ENCODE measurements at places on chromosomes 1 and 21.

GRCh38 chr1:214694769-214695168, 91.8 kb downstream of the CENPF start:
- DNase-seq: no peak

- DNase-seq: no peak
Observed at GRCh38 chr21:38420140-38420539, 78.1 kb downstream of the ERG start.

DNA sequence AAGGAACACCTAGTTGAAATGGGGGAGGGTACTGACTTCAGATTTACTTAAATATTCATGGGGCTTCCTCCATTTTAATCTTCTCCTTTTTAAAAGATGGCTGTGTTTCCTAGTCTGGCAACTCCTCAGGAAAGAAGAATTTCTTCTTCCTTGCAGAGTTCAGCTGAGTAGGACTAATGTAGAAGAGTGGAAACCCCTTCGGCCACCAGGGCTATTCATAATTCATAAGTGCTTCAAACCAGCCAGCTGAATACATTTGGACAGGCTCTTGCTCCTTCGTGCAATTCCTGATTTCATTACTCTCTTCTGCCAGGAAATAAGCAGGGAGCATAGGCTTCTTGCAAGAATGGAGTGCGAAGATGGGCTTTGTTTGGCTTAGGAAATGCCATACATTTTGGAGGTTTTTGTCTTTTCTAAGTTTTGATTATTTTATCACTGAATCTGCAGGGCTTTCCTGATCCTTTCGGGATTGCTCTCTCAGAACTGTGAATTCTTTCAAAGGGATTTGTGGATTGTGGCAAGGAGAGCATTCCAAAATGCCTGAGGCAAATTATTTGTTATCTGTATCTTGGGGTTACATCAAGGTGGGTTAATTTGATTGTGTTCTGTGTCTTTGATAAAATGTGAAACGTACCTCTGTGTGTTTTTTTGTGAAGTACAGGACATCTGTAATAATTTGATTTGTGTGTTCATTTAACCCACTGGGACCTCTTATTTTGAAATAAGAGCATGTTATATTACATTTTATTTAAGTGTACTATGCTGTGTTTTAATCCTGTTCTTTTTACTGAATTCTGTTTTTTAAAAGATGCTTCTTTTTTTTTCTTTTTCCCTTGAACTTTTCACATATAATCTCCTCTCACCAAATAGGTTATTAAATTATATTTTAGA, 179.4 kb upstream of the SGIP1 start:
- no peak for DNase-seq

DNA sequence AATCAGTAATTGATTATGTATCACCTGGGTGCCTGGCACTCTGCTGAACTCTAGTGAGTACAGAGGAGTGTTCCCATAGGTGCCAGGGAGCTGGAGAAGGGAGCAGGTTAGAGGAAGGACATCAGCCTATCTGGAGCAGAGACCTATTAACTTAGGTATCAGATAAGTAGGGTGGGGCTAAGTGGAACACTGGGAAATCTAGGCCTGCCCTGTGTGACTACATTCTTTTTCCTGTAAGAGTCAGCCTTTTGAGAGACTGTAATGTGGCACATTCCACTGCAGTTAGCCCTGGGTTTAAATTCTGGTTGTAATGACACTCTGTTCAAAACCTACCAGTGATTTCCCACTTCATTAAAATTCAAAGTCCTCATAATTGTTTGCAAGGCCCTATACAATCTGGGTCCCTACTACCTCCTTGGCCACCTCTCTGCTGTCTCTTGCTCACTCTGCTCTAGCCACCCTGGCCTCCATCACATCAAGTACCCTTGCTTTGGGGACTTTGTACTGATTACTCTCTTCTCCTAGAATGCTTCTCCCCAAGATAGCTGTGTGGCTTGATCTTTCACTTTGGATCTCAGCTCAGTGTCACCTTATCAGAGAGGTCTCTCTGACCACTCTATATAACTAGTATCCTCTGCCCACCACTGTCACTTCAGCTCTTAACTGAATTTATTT, 12.9 kb downstream of the STX12 start:
- DNase-seq: no peak

- DNase-seq: no peak
Observed at GRCh38 chr1:214337511-214337910, 56.6 kb downstream of the SMYD2 start.

- no peak for DNase-seq
Observed at GRCh38 chr1:227942021-227942715, 5.6 kb downstream of the WNT9A start.

- DNase-seq: no peak
Observed at GRCh38 chr1:14940285-14940870, 213.2 kb upstream of the TMEM51 start.

GRCh38 chr1:201455098-201455497, 13.9 kb downstream of the PHLDA3 start:
- DNase-seq: no peak

GRCh38 chr21:35529171-35529863, 480.2 kb upstream of the RUNX1 start:
- no peak for DNase-seq

GRCh38 chr1:47523835-47524215, 86.0 kb downstream of the FOXD2 start:
- no peak for DNase-seq

DNA sequence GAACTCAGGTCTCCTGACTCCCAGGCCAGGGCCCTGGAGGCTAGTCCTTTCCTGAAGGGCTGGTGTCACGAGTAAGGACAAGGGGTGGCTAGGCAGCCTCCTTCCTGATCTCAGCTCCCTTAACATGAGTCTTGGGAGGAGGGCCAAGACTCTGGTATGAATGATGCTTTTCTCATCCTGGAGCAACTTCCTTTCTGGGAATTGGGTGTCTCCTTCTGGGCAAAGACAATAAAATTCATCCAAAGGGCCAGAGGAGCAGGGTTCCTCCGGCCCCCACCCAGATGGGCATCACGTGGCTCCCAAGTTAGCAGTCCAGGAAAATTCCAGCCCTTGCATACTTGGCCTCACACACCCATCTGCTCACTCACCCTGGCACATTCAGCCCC, at the start of gene FAM167B:
TSS of gene FAM167B (plus strand) at position 335 of the 386 bp plus-strand sequence. CDS start 200 bp downstream, outside the sequence.
- no peak for DNase-seq

DNA sequence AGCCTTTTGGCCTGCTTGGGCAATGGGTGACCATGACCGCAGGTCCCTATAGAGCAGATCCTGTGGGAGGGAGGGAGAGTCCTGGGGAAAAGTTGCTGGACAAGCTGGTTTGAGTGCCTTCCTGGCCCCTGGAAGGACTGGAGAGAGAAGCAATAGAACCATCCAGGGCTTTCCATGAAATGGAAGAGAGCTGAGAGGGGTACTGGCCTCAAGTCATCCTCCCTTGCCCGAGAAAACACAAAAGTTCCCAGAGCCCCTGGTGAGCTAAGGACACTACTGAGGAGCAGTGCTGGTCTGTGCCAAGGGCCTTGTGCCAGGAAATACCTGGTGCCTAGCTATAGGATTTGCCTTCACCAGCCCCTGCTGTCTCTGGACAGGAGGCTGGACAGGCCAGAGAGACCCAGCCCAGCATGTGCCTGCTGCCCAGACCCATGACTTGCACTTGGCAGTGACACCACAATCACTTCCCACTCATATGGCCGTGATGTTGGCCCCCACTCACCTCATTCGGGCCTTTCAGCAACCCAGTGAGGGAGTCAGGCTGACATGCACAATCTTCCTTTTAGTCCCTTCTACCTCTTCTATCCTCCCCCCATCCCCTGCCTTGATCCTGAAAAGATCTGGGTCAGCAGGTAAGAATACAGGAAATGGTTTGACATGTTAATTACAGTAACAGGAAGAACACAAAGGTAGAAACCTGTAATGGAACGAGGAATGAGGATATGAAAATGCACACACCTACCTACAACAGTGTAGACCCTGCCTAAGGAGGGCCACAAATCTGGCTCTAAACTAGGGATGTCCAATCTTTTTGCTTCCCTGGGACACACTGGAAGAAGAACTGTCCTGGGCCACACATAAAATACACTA, 7.0 kb downstream of the SH3BP5L start:
- no peak for DNase-seq

Measured in stimulated activated CD8-positive, alpha-beta memory T cell treated with anti-CD3 and anti-CD28 coated beads, Interleukin-4, amount 100 ng/mL, for 1 hour (primary cell).